ENCODE measurements at places on chromosomes 2 and 18. TPM values are rescaled to one million over a fixed set of nuclear protein-coding genes. Genes with fewer than 3 reads are reported as not detected.

Gene ANO7
- total RNA-seq, result 0.10 TPM

Gene TSN
- total RNA-seq, result 58.1 TPM

Gene CAVIN2
- 139 TPM for total RNA-seq

Gene RAPH1
- 2.8 TPM for total RNA-seq

Gene HOXD11
- not detected for total RNA-seq

Gene BCL2L11
- total RNA-seq, result 53.2 TPM

Gene C1QL2
- total RNA-seq, result not detected

Gene PLGLB2
- 0.52 TPM for total RNA-seq

Gene LAMA3
- total RNA-seq, result under 0.01 TPM

Gene CNOT9
- total RNA-seq, result 65.9 TPM

Gene LCT
- 0.10 TPM for total RNA-seq

Gene ITGA4
- total RNA-seq, result 138 TPM

Gene GALNT13
- total RNA-seq, result 0.21 TPM

Gene CDCA7
- 2.3 TPM for total RNA-seq

Gene VAMP8
- total RNA-seq, result 27.6 TPM

Gene TLX2
- total RNA-seq, result 0.10 TPM

All from mononuclear cell (primary cell).